ENCODE measurements at places on chromosomes 11 and 22. TPM values are rescaled to one million over a fixed set of nuclear protein-coding genes. Genes with fewer than 3 reads are reported as not detected.

MS4A7 gene
- total RNA-seq, result 14.9 TPM

GRCh38 chr22:48758881-48759875 is 1068.5 kb downstream of the BRD1 start:
- no peak for DNase-seq

RBM4 gene
- 64.3 TPM for total RNA-seq

- no peak for DNase-seq
Observed at GRCh38 chr11:77309401-77310085, 8.1 kb upstream of the GDPD4 start.

LRRC10B gene
- not detected for total RNA-seq

- DNase-seq, result no peak
Observed at GRCh38 chr11:12664385-12664784, 9.8 kb upstream of the TEAD1 start.

KIF18A gene
- total RNA-seq, result 17.6 TPM

GRCh38 chr11:96180341-96180740 is 162.7 kb downstream of the MAML2 start:
- DNase-seq, result no peak

DNA sequence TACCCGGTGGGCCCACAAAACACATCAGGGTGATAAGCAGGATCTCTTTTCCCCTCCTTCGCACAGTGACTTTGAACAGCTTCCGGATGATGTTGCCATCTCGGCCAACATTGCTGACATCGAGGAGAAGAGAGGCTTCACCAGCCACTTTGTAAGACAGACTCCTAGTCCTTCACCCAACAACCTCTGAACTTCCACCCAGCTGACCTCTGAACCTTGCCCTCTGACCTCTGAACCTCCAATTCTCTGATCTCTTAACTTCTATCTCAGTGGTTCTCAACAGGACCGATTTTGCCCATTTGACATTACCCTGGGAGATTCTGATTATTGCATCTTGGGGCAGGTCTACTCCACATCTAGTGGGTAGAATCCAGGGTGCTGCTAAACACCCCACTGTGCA is 3.2 kb downstream of the NCF4 start:
- no peak for DNase-seq

CD248 gene
- 20.7 TPM for total RNA-seq

DNA sequence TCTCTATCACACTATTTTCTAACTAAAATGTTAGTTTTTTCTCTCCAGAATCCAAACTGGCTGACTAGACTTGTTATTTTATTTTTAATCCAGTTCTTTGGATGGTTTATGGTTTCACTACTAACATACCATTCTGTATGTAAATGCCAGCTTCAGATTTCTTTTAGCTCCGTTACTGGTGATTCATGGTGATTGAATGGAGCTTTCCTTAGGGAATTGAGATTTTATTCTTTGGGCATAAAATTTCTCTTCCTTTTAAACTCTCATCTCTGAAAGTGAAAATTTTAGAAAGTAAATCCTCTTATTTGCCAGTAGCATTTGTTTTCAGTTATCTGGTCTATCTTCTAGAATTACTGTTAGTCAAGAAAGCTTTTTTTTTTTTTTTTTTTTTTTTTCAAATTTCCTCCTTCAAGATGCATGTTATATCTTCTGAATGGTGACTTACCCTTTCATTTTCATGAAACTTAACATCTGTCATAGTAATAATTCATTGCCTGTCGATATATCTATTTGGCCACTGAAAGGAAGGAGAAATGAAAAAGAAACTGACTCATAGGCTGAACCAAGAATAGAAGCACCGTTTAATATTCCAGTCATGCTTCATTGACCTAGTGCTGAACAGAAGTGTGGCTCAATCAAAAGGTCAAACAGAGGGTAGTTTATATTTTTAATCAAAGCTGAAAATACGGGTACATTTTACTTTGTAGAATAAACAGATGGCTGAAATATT is 6.4 kb downstream of the ENDOD1 start:
- no peak for DNase-seq

C11orf87 gene
- 4.1 TPM for total RNA-seq
